Fibroblast of villous mesenchyme (primary cell): ENCODE measurements at places on chromosomes 5 and 9. TPM values are rescaled to one million over a fixed set of nuclear protein-coding genes. Genes with fewer than 3 reads are reported as not detected.

The PRDM9 gene
- total RNA-seq = not detected in 2 replicates

The PCDHA12 gene
- under 0.01 TPM in 2 replicates for total RNA-seq

The GABRG2 gene
- under 0.01 TPM in 2 replicates for total RNA-seq

The TAF11L10 gene
- not detected in 2 replicates for total RNA-seq

DNA sequence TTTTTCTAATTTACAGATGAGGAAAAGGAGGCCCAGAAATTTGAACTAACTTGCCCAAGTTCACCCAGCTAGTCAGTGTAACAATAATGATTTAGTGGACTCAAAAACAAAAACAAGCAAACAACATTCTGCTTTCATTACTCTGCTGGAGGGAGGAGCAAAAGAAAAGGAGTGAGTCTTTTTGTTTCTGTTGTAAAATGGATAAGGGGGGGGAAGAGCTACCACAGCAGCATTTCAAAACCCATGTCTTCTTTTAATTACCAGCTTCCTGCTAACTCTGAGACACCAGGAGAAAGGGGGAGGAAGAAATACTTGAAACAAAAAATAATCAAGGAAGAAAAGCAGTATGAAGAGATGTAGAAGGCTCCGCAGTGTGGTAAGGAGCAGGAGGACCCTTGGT, 39.2 kb upstream of the EQTN start:
- peak; percentile 73 for DNase-seq

DNA sequence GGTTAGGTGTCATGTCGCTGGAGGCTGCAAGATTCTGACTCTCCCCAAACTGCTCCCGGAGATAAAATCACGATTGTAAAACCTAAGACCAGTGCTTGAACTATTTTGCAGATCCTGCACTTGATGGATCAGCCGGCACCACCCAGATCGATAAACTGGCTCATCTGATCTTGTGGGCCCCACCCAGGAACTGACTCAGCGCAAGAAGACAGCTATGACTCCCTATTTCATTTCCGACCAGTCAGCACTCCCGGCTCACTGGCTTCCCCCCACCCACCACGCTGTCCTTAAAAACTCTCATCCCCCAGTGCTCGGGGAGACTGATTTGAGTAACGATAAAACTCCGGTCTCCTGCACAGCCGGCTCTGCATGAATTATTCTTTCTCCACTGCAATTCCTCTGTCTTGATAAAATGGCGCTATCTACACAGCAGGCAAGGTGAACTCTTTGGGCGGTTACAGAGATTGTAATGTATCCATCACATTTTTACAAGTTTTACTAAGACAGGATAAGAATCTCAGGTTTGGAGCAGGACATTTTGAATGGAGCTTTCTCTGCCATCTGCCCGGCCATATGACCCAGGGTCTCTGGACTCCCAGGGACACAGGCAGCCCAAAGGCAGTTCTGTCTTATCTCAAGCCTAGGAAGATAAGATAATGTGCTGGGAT, 10.6 kb upstream of the PPP1R26 start:
- DNase-seq = peak; percentile 80

DNA sequence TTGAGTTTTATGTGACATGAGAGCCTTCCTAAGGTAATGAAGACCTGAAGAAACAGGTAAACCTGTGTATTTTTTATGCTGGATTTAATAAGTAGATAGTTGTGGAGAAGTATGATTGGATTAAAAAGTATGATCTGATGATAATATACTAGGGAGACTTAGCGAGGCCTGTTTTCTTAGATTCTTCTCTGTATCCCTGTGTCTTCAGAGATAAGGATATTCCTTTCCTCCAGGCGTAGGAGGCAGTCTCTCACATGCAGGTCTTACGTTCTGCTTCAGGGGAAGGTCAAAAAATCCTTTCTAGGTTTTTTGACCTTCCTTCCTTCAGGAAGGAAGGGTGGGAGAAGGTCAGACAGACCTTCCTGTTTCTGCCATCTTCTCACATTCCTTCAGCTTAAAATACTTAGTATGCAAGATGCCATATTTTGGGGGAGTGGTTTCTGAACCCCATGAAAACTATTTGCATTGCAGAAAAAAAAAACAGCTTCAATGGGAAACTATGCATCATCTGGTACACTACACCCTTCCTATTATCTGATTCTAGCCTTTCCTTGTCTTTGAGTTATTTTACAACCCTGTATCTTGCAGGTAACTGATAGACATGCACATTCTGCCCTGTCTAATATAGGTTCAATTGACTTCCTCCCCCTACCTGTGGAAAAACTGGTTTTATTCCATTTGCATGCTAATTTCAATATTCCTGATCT, 57.3 kb upstream of the ZNF608 start:
- DNase-seq = no peak

DNA sequence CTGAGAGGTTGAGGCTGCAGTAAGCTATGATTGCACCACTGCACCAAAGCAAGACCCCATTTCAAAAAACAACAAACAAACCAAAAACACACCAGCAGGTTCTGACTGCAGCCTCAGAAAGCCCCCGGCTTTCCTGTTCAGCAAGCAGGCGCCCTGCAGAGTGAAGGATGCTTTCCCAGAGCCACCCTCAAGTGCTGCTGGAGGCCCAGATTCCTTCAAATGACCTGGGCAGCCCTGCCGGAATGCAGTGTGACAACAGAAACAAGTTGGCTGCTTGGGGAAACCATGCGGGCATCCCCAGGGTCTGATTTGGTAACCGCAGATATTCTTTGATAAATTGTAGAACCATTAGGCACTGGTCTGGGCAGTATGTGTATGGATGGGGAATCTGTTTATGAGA, 35.7 kb upstream of the GNE start:
- DNase-seq = no peak

GRCh38 chr5:43309637-43310036, 3.6 kb downstream of the HMGCS1 start:
- no peak for DNase-seq

- DNase-seq = peak; percentile 8
Measured at GRCh38 chr5:124007675-124008398, 495.9 kb downstream of the CSNK1G3 start.

DNA sequence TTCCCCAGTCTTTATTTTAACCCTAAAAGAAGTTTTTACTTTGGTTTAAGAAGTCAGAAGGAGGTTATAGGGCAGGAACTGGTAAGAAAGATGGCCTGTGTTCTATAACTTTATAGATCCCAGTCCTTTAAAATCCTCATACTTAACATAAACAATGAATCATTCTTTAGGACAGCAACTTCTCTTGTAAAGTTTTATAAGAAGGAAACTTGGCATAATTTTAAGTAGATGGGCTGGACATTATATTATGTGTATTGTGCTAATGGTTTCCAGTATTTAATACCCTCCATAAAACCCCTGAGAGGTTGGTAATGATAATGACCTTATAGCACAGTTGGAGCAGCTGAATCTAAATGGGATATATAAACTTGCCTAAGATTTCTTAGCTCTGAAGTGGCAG, 247.2 kb downstream of the FAM170A start:
- peak; percentile 15 for DNase-seq

GRCh38 chr9:137391411-137391754, 31.6 kb downstream of the EXD3 start:
- no peak for DNase-seq

- DNase-seq = no peak
Measured at GRCh38 chr5:160469156-160470144, 47.8 kb downstream of the PTTG1 start.

- no peak for DNase-seq
Measured at GRCh38 chr5:178389026-178389729, 156.6 kb upstream of the PHYKPL start.
